Esophagus muscularis mucosa (tissue), 4 donors: ENCODE measurements at places on chromosomes 4 and X.

GRCh38 chrX:44723426-44723825 lies 120.4 kb upstream of the DUSP21 start:
- no peak for DNase-seq
- H3K36me3 ChIP-seq, result no peaks in the 10 kb centered on the region

DNA sequence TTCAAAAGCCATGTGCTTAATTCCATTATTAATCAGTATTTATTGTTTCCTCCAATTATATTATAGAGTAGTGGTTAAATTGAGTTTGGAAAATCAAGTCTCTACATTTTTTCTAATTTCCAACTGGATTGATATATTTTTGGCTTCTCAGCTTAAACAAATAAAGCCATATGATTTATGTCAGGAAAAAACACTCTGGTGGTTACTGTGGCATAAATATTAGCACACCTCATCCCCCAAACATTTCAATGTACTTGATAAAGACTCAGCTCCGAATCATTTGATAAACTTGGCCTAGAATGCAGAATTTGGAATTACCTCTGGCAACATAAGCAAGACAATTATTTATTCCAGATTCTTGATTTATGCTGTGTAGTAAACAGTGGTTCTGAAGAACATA lies 2313.8 kb downstream of the ARAP2 start:
- no peaks in the 10 kb centered on the region for H3K4me1 ChIP-seq
- H3K36me3 ChIP-seq, result no peaks in the 10 kb centered on the region
- H3K27me3 ChIP-seq, result no peaks in the 10 kb centered on the region
- no peak for DNase-seq

DNA sequence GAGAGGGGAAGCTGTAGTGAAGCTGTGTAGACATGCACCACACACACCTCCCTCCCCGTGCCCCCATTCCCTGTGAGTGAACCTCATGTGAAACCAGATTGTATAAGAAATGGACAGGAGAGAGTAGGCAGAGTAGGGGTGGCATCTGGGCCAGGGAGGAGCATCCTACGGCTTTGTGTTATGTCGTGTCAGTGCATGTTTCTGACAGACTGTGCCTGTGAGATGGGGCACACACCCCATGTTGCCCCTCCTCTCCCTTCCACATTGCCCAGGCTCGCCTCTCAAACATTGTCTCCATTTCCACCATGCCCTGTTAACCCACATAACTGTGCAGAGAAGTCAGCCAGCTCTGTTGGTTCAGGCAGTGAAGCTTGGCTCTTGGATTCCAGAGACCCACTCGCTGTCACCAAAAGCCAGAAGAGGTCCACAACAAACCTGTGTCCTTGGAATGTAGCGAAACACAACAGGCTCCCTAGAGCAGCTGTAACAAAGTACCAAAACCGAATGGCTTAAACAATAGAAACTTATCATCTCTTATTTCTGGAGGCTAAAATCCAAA lies 56.1 kb downstream of the SLC9A6 start:
- H3K27ac ChIP-seq, result no peak overlapping the region
- no peak for DNase-seq
- H3K4me1 ChIP-seq, result no peaks in the 10 kb centered on the region
- no peak overlapping the region for H3K4me3 ChIP-seq
- no peaks in the 10 kb centered on the region for H3K36me3 ChIP-seq

GRCh38 chr4:86359944-86360478 lies at the start of gene MAPK10:
MAPK10 (minus strand) TSS chr4:86360053.
- no peak within 1 kb of the TSS for H3K27ac ChIP-seq
- H3K36me3 ChIP-seq, result no peaks in the 10 kb centered on the region
- H3K4me3 ChIP-seq, result peak within 1 kb of the TSS; percentile 13
- no peak for DNase-seq
- H3K27me3 ChIP-seq, result no peaks in the 10 kb centered on the region

- H3K36me3 ChIP-seq, result no peaks in the 10 kb centered on the region
- H3K4me1 ChIP-seq, result peaks cover 17% of the 10 kb centered on the region
These were observed 1.8 kb downstream of the TTC29 start for GRCh38 chr4:146943691-146944375.

DNA sequence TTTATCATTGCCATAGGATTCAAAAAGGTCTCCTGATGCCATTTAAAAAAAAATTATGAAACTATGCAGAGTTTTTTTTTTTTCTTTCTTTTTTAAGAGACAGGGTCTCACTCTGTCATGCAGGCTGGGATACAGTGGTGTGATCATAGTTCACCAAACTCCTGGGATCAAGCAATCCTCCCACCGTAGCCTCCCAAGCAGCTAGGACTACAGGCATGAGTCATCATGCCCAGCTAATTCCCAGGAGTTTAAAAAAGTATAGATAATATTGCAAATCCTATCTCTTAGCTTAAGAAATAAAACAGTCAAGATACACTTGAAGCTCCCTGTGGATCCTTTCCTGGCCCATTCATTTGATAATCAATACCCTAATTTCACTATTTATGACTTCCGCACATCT lies 58.6 kb upstream of the PRSS48 start:
- DNase-seq, result no peak
- H3K27me3 ChIP-seq, result no peaks in the 10 kb centered on the region
- H3K36me3 ChIP-seq, result no peaks in the 10 kb centered on the region
- H3K4me3 ChIP-seq, result no peak overlapping the region

DNA sequence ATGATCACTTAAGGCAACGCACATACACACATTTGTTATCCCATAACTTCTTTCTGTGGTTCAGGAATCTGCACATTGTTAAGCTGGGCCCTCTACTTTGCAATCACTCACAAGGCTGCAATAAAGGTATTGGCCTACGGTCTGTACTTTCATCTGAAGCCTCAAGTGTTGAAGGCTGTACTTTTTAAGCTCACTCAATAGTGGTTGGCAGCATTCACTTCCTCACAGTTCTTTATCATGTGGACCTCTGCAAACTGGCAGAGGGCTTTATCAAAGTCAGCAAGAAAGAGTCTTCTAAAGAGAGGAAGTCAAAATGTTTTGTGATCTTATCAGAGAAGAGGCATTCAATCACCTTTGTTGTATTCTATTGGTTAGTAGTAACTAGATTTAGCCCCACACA lies 301.4 kb upstream of the EPHA5 start:
- no peaks in the 10 kb centered on the region for H3K36me3 ChIP-seq
- no peaks in the 10 kb centered on the region for H3K27me3 ChIP-seq
- no peak overlapping the region for H3K4me3 ChIP-seq
- no peaks in the 10 kb centered on the region for H3K4me1 ChIP-seq
- no peak for DNase-seq
- H3K27ac ChIP-seq, result no peak overlapping the region

- H3K36me3 ChIP-seq, result no peaks in the 10 kb centered on the region
- DNase-seq, result no peak
- no peak overlapping the region for H3K27ac ChIP-seq
- no peaks in the 10 kb centered on the region for H3K27me3 ChIP-seq
- H3K4me3 ChIP-seq, result no peak overlapping the region
These were observed 57.3 kb upstream of the AP1S2 start for GRCh38 chrX:15911734-15912550.

DNA sequence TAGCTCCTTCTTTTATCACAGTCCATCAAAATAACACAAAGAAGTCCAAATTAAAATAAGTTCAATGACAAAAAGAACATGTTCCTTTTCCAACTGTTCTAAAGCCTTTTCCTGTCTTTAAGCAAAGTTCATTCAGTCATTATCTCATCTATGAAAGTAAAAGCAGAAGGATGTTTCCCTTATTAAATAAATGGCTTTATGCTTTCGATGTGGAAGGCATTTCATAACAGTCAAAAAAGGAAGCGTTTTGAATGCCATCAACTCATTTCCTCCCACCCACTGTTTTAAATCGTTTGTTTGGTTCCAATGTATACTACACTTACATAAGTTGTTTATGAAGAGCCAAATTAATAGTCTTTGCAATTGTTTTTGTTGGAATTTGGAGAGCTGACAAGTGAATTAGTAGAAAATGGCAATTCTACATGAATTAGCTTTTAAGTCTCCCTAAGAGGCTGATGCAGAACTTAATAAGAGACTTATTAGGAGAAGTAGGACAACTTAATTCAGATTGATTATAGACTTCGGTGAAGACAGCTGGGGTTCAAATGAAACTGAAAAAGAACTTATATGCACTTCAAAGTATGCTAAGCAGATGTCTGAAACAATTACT lies 392.6 kb upstream of the FTHL17 start:
- no peak for DNase-seq
- H3K36me3 ChIP-seq, result no peaks in the 10 kb centered on the region

DNA sequence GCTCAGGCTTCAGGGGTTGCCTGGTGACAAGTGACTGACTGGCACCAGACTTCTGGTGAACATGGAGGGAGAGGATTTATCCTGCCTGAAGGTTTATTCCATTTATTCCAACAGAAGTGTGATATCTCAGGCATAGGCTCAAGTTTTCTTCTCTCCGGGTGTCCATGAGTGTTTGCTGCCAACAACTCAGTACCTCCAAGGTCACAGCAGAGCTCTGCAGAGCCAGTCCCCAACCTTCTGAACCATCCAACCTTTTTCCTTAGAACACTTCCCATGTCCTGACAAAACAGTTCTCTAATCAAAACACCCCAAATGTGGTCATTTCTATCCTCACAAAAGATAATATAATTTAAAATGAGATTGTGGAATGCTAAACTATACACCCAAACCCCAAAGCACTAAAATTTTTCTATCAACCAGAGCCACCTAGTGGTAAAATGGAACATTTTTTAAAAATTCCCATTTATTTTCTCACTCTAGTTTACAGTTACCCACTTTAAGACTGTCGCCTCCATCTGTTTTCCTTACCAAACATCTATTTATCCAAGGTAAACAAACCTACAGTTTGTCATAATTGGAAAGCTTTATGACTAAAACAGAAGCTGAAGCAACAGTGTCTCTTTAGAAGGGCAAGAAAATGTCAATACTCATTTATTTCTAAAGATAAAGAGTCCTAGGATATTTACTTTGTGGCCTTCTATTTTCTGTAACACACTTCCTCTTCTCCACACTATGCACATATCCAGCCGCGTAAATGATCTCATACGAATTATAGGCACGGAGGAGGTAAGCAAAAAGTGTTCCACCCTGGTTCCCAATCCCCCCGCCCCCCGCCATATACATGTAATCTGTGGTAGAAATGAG lies 39.5 kb downstream of the TMEM154 start:
- H3K36me3 ChIP-seq, result no peaks in the 10 kb centered on the region
- H3K27ac ChIP-seq, result no peak overlapping the region
- no peak for DNase-seq
- H3K27me3 ChIP-seq, result no peaks in the 10 kb centered on the region
- no peak overlapping the region for H3K4me3 ChIP-seq
- H3K4me1 ChIP-seq, result peaks cover 13% of the 10 kb centered on the region

GRCh38 chrX:109855501-109855900 lies 122.4 kb upstream of the ACSL4 start:
- DNase-seq, result no peak
- no peaks in the 10 kb centered on the region for H3K4me1 ChIP-seq
- no peak overlapping the region for H3K4me3 ChIP-seq
- no peaks in the 10 kb centered on the region for H3K27me3 ChIP-seq

DNA sequence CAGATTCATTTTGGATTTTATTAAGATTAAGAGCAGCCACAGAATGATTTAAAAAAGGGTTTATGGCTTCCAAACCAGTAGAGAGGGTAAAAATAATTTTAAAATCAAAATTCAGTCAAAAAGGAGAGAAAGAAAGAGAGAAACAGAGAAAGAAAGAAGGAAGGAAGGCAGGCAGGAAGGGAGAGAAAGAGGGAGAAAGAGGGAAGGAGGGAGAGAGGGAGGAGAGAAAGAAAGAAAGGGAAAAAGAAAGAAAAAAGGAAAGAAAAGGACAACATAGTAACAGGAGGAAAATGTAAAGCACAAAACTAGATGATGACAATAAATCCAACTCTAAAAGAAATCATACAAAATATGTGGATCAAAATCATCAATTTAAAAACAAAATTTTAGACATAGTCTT lies 79.6 kb upstream of the FRG1 start:
- DNase-seq, result no peak
- H3K27ac ChIP-seq, result no peak overlapping the region
- H3K36me3 ChIP-seq, result no peaks in the 10 kb centered on the region
- H3K4me3 ChIP-seq, result no peak overlapping the region
- no peaks in the 10 kb centered on the region for H3K27me3 ChIP-seq
- no peaks in the 10 kb centered on the region for H3K4me1 ChIP-seq

GRCh38 chr4:145722561-145722960 lies 42.6 kb downstream of the C4orf51 start:
- no peaks in the 10 kb centered on the region for H3K36me3 ChIP-seq
- no peaks in the 10 kb centered on the region for H3K27me3 ChIP-seq
- no peak overlapping the region for H3K4me3 ChIP-seq
- no peak overlapping the region for H3K27ac ChIP-seq

DNA sequence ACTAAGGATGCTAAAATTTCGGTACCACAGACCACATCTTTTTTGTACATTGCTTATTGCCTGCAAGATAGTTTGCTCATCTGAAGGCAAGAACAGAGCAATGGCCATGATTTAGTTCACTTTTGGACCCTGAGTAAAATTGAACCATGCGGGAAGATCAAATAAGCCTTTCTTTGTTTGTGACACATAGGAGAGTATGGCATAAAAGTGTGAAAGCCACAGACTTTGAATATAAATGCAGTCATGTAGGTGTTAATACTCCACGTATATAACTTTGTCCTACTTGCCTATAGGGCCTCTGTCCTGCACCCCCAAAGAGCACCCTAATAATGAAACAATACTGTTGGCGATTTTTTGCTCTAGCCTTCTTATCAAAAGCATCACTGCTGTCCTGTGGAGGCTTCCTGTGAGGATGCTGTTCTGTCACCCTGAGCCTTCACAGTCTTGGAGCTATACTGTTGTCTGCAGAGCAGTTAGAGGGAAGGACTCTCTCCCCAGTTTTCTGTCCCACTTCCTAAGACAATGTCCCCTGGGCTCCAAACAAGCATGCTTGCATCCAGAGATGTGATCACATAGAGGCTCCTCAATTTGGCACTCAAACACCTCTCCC lies 10.2 kb upstream of the CXCL13 start:
- no peaks in the 10 kb centered on the region for H3K27me3 ChIP-seq
- no peak overlapping the region for H3K27ac ChIP-seq
- no peaks in the 10 kb centered on the region for H3K36me3 ChIP-seq
- peaks cover 23% of the 10 kb centered on the region for H3K4me1 ChIP-seq
- H3K4me3 ChIP-seq, result no peak overlapping the region
- DNase-seq, result no peak

DNA sequence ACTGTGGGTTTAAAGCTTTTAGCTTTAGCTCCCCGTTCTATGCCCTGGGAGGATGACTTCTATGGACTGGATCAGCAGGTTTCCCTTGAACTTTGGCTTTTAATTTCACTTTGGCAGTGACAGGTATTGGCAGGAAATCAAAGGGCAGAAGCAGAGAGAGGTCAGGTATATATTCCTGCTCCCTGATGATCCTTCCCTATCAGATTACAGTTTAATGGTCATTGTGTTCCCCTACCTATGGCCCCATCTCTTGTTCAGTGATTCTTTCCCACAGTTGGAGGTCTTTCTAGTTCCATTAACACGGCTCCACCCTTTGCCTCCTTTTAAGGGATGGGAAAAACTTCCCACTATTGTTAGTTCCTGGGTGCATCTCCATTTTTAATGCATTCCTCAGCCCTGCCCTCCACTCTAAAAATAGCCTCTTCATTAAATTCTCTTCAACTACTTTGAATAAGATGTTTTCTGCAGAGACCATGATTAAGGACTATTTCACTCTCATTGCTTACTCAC lies 107.8 kb upstream of the TMEM47 start:
- no peak for DNase-seq
- H3K4me1 ChIP-seq, result peaks cover 7% of the 10 kb centered on the region
- no peaks in the 10 kb centered on the region for H3K36me3 ChIP-seq
- no peak overlapping the region for H3K4me3 ChIP-seq
- no peak overlapping the region for H3K27ac ChIP-seq
- no peaks in the 10 kb centered on the region for H3K27me3 ChIP-seq

GRCh38 chrX:55710701-55711100 lies 6.8 kb upstream of the RRAGB start:
- no peaks in the 10 kb centered on the region for H3K27me3 ChIP-seq
- peak overlapping the region; percentile 40 for H3K27ac ChIP-seq
- no peak for DNase-seq
- no peaks in the 10 kb centered on the region for H3K4me1 ChIP-seq
- H3K36me3 ChIP-seq, result no peaks in the 10 kb centered on the region
- H3K4me3 ChIP-seq, result no peak overlapping the region
